Calu3 (cell line): ENCODE measurements at places on chromosomes 6 and 20. TPM values are rescaled to one million over a fixed set of nuclear protein-coding genes. Genes with fewer than 3 reads are reported as not detected.

- H3K27ac ChIP-seq: peak overlapping the region; percentile 12
- H3K27me3 ChIP-seq: peaks cover 12% of the 10 kb centered on the region
- no peaks in the 10 kb centered on the region for H3K36me3 ChIP-seq
- no peak for DNase-seq
- peak overlapping the region; percentile 6 for H3K4me3 ChIP-seq
These were observed 12.4 kb upstream of the SIRPB1 start for GRCh38 chr20:1632178-1632577.

- H3K4me3 ChIP-seq: no peak overlapping the region
- DNase-seq: no peak
- H3K4me1 ChIP-seq: no peaks in the 10 kb centered on the region
- H3K27me3 ChIP-seq: no peaks in the 10 kb centered on the region
- H3K27ac ChIP-seq: no peak overlapping the region
- H3K36me3 ChIP-seq: peaks cover 5% of the 10 kb centered on the region
These were observed 294.9 kb downstream of the UTRN start for GRCh38 chr6:144580039-144580438.

The SLC22A23 gene
- total RNA-seq: 3.9 and 4.3 TPM in 2 replicates

The SYNGAP1 gene
- total RNA-seq: 18.8 and 24.9 TPM in 2 replicates

DNA sequence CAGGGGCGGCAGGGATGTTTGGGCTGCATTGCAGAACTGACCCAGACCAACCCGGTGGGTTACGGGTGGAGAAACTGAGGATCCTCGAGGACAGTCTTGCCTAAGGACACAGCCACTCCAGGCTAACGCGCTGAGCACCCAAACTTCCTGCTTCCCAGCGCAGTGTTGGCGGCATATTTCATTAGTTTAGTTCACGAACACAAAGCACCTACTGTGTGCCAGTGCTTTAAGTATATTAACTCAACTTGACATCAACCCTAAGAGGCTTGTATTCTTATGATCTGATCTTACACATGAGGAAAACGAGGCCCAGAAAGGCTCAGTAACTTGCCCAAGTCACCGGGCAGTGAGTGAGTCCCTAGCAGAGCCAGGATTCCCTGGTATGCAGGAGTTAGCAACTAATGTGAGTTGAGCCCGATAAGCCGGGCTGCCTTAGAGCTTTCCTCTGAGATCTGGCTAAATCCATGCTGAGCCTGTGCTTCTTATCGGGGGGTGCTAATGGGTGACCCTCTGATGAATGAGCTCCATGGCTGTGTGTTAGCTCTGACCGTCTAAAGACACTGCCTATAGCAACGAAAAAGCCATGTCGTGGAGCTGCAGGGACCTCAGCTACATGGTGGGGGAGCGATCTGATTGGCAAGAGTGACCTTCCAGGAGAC lies 92.7 kb downstream of the CD40 start:
- no peaks in the 10 kb centered on the region for H3K36me3 ChIP-seq
- DNase-seq: no peak
- no peak overlapping the region for H3K4me3 ChIP-seq
- peaks cover 36% of the 10 kb centered on the region for H3K4me1 ChIP-seq

The POLR1H gene
- 25.1 and 25.2 TPM in 2 replicates for total RNA-seq

GRCh38 chr6:167797011-167797471 lies 29.7 kb upstream of the AFDN start:
- H3K36me3 ChIP-seq: peaks cover 15% of the 10 kb centered on the region
- DNase-seq: no peak
- H3K4me1 ChIP-seq: peaks cover 19% of the 10 kb centered on the region
- no peak overlapping the region for H3K27ac ChIP-seq
- peak overlapping the region; percentile 64 for H3K4me3 ChIP-seq

DNA sequence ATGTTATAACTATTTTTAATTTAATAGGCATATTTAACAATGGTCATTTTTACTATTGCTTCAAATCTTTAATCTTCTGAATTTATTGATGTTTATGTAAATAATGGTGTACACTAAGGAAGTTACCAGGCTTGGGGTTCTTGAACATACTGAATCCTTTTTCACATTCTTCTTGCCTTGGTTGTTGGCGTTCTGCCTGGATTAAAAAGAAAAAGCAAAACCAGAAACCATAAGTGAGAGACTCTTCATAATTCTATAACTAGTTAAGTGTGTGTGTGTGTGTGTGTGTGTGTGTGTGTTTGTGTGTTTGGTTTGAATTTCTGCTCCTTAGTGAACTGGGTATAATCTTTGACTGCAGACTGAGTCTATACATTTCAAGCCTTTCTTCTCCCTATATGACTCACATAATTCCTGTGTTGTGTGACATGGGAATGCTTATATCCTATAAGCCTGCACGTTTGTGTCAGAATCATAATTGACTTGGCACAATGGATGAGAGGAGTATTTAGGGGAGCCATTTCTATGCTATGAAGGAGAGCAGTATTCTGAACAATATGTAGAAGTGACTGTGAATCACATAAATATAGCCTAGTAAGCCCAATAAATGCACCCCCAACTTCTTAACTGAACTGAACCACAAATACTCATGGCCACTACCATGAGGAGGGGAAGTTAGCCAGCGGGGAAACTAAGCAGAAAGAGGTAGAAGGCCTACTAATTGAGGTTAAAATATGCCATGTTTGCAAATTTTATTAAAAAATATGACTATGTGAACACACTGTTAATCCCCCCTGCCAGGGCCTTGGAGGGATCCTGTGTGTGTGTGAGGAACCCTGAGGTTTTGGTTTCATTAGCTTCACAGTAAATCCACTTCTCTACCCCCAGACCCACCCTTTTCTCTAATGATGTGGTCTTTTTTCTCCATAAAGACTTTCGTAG lies 425.5 kb downstream of the BCKDHB start:
- no peak overlapping the region for H3K4me3 ChIP-seq
- H3K36me3 ChIP-seq: no peaks in the 10 kb centered on the region
- peaks cover 16% of the 10 kb centered on the region for H3K4me1 ChIP-seq

The SEL1L2 gene
- total RNA-seq: not detected in 2 replicates

GRCh38 chr6:136201732-136202131 lies 48.4 kb downstream of the MTFR2 start:
- H3K36me3 ChIP-seq: no peaks in the 10 kb centered on the region
- no peak overlapping the region for H3K4me3 ChIP-seq
- DNase-seq: no peak
- H3K27ac ChIP-seq: no peak overlapping the region
- no peaks in the 10 kb centered on the region for H3K4me1 ChIP-seq

GRCh38 chr6:41958022-41958856 lies 16.6 kb upstream of the CCND3 start:
- H3K27me3 ChIP-seq: no peaks in the 10 kb centered on the region
- no peak overlapping the region for H3K4me3 ChIP-seq
- H3K4me1 ChIP-seq: peaks cover 8% of the 10 kb centered on the region
- no peak overlapping the region for H3K27ac ChIP-seq
- no peak for DNase-seq

- H3K27ac ChIP-seq: no peak overlapping the region
- H3K4me1 ChIP-seq: no peaks in the 10 kb centered on the region
- H3K36me3 ChIP-seq: peaks cover 67% of the 10 kb centered on the region
- H3K27me3 ChIP-seq: no peaks in the 10 kb centered on the region
- DNase-seq: no peak
These were observed 74.2 kb downstream of the TAF4 start for GRCh38 chr20:61991476-61991875.

DNA sequence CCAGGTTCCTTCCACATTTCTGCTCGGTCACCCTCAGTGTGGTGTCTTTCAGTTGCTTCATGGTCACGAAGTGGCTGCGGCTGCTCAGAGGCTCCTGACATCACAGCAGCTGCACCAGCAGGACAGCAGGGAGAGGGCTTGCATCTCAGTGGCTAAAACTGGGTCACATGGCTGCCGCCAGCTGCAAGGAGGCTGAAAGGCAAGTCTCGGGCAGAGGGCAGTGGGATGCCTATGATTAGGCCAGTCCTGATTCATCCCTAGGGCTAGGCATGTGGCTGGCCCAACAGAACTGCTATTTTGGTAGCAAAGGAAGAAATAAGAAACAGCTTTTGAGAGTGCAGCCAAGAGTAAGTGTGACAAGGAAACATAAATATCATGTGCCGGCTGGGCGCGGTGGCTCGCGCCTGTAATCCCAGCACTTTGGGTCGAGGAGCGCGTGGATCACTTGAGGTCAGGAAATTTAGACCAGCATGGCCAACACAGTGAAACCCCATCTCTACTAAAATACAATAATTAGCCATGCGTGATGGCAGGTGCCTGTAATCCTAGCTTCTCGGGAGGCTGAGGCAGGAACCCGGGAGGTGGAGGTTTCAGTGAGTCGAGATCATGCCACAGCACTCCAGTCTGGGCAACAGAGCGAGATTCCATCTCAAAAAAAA lies 46.6 kb downstream of the RBM38 start:
- peaks cover 3% of the 10 kb centered on the region for H3K27me3 ChIP-seq
- H3K27ac ChIP-seq: peak overlapping the region; percentile 30
- DNase-seq: no peak
- no peak overlapping the region for H3K4me3 ChIP-seq
- peaks cover 17% of the 10 kb centered on the region for H3K36me3 ChIP-seq

The NOX3 gene
- total RNA-seq: not detected in 2 replicates

The OR2H1 gene
- total RNA-seq: not detected in 2 replicates

DNA sequence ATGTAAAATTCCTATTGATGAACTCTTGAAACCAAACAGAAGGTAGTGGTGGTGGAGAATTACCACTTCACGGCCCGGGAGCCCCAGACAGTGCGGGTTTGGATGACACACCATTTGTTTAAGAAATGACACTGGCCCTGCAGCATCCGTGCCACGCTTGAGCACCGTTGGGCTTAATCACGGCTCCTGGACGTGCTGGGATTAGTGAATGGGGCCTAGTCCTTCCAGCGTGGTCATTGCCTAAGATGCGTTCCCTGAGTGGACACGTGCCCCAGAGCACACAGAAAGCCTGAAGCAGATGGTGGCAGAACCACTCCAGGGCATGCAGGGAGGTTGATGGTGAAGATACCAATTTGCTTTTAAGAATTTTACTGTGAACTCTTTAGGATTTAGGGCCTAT lies 14.5 kb downstream of the STX16 start:
- no peaks in the 10 kb centered on the region for H3K27me3 ChIP-seq
- no peak for DNase-seq
- H3K4me1 ChIP-seq: no peaks in the 10 kb centered on the region
- H3K27ac ChIP-seq: no peak overlapping the region
- H3K4me3 ChIP-seq: no peak overlapping the region

- H3K27ac ChIP-seq: no peak overlapping the region
- DNase-seq: no peak
- no peak overlapping the region for H3K4me3 ChIP-seq
- no peaks in the 10 kb centered on the region for H3K36me3 ChIP-seq
- H3K27me3 ChIP-seq: no peaks in the 10 kb centered on the region
- peaks cover 15% of the 10 kb centered on the region for H3K4me1 ChIP-seq
These were observed 9.8 kb downstream of the NCOA6 start for GRCh38 chr20:34815636-34816035.

GRCh38 chr6:11021003-11021402 lies 23.1 kb downstream of the ELOVL2 start:
- no peak overlapping the region for H3K4me3 ChIP-seq
- no peaks in the 10 kb centered on the region for H3K4me1 ChIP-seq
- no peak overlapping the region for H3K27ac ChIP-seq
- H3K27me3 ChIP-seq: no peaks in the 10 kb centered on the region

The NOL7 gene
- total RNA-seq: 44.5 and 44.7 TPM in 2 replicates

The PDE10A gene
- total RNA-seq: 22.5 and 23.7 TPM in 2 replicates

DNA sequence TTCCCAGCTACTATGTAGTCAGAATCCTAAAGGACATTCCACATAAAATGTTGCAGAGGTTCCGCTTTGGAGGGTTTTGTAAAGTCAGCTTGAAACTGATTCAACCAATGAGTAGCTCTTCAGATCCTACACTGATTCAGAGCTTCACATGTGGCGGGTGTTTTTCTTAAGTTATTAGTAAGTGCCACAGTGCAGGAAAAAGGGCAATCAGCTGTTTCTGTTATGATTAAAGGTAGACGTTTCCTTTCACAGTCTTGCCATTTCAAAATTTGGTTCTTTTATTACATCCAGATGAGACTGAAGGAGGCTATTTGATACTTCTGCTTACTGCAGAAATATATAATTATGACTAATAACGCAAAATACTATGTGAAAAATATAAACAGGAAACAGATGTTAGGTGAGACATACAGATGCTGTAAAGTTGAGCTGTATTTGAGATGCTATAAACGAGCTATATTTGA lies 443.9 kb downstream of the CDKAL1 start:
- no peak for DNase-seq
- no peak overlapping the region for H3K4me3 ChIP-seq
- H3K27ac ChIP-seq: no peak overlapping the region
- H3K36me3 ChIP-seq: no peaks in the 10 kb centered on the region

DNA sequence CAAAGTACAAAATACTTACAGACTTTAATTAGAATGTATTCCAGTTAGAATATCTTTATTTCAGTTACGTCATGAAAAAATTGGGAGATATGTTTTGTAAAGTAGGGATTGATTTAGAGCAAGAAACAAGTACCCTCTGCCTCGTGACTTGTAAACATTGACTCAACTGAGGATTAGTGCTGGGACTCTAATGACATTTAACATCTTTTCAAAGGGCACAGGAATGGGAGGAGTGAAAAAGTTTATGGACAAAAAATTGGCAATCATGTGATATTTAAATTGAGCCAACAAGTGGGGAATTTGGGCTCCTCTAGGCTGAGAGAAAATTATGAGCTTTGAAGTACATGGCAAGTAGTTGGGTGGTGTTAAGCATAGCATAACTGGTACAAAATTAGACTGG lies 25.3 kb downstream of the NKX2-4 start:
- peaks cover 8% of the 10 kb centered on the region for H3K4me1 ChIP-seq
- no peak overlapping the region for H3K4me3 ChIP-seq
- DNase-seq: no peak
- H3K36me3 ChIP-seq: peaks cover 5% of the 10 kb centered on the region

DNA sequence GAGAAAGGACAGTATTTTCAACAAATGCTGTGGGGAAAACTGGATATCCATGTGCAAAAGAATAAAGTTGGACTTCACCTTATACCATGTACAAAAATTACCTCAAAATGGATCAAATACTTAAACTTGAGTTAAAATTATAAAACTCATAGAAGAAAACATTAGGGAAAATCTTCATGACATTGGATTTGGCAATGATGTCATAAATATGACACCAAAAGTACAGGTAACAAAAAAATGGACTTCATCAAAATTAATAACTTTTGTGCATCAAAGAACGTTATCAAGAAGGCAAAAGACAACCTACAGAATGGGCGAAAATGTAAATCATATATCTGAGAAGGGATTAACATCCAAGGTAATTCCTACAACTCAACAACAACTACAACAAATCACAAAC lies 355.3 kb upstream of the SOX4 start:
- no peaks in the 10 kb centered on the region for H3K27me3 ChIP-seq
- no peak for DNase-seq
- no peak overlapping the region for H3K27ac ChIP-seq

The RCAN2 gene
- 2.2 and 3.7 TPM in 2 replicates for total RNA-seq
